NCI-H187 (cell line): ENCODE measurements at places on chromosomes 2 and 18.

DNA sequence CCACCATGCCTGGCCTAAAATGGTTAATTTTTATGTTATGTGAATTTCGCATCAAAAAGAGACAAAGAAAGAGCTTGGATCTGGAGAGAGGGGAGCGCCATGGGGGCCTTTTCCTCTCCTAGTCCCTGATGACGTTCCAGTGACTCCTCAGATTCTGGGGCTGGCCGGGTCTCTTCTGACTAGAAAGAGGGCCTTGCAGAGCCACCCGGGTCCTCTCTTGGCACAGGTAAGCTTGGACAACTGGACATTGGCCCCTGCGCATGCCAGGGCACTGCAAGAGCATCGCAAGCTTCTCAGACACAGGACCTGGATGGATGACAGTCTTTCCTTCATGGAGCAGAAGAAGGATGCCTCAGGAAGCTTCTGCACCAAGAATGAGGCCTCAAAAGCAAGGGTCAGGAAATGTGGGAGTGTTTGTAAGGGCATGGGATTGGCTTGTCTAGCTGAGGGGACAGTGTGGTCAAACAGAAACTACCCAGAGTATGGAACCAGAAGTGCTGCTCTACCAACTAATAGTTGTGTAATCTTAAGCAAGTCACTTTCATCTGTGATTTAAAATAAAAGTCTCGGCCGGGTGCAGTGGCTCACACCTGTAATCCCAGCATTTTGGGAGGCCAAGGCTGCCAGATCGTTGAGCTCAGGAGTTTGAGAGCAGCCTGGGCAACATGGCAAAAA lies 35.2 kb downstream of the FOSL2 start:
- no peak for DNase-seq

- no peak for DNase-seq
Observed at GRCh38 chr2:214477305-214477704, 66.5 kb downstream of the VWC2L start.

DNA sequence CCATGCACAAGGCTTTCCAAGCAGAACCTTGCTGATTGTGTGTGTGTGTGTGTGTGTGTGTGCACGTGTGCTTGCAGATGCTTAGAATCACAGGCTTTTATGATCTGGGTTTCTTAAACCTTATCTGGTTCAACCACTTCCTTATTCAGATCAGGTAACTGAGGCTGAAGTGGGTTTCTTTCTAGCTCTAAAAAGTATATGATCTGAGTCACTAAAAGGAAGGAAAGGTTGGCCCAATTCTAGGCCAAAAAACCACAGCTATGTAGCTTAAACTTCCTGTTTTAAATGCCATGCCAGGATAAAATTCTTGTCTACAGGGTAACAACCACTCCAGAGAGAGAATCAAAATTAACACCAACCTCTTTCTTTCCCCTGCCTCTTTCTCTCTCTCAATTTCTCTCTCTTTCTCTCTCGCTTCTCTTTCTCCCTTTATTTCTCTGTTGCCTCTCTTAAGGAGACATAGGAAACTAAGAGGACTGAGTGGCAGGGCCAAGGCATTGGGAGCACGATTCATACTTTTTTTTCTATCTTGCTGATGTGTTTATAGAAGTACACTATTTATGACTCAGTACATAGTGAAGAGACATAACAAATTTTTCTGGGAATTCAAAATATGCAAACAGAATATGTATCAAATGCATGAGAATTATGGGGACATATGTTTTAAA lies 140.3 kb downstream of the TRIB2 start:
- DNase-seq, result no peak

DNA sequence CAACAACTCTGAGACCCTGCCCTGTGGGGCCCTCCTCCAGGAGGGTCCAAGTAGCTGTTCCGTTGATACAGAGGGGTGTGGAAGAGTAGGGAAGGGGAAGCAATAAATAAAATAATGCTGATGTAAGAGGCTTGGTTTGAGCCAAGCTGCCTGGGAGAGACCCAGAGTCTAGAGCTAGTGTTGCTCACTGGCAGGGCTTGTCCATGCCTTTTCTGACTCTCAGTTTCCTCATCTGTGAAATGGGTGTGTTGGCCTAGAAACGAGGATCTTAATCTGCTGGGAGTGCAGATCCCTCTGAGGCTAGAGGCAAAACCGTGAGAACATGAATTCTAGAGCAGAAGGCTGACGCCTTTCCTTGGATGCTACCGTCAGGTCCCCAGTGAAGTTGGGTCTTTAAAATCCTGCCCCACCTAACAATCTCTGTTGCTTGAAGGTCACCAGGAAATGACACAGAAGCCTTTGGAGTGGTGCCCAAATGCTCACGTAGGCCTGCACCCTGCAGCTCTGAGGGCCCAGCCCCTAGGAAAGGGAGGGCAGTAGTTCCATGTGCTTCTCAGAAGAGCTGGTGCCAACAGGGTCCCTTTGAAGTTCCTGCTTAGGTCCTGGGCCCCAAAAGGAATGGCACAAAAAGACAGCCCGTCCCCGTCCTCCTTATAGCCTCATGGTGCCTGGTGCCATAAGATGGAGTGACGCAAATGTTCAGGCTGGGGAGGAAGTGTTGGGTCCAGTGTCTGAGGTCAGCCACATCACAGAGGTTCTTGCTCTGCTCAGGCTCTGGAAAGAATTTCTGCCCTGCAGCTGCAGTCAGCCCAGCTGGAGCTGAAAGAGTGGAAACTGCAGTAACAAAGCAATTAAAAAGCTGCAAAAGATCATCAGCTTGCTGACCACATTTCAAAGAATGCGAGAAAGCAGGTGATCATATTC lies 73.2 kb upstream of the SMAD2 start:
- no peak for DNase-seq

GRCh38 chr2:195447323-195447975 lies 209.6 kb upstream of the SLC39A10 start:
- DNase-seq, result no peak

DNA sequence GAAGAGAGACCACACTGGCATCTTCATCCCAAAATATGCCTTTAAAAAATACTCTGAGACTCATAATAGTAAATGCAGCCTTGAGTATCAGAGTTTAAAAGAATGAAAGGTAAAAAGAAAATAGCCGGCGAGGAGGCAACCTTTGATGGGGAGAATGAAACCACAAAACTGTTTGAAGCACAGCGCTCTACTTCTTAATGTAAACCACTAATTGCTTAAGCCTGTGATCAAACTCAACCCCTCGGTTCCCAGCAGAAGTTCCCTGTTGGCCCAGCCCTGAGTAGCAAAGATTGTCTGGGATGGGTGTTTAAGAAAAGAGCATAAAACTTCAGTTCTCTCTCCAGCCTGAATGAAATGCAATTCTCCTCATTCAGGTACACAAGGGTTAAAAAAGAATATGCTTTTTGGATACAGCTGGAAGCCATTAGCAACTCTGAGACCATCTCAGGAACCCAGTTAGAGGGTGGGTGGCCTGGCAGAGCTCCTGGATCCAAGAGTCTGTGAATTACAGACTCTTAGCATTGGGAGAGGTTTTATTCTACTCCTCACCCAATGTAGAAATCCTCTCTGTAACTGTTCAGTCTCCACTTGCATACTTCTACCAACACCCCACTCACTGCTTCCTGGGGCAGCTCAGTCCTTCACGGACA lies 44.8 kb downstream of the VIT start:
- no peak for DNase-seq

GRCh38 chr2:204538182-204539018 lies 6.9 kb upstream of the PARD3B start:
- no peak for DNase-seq

DNA sequence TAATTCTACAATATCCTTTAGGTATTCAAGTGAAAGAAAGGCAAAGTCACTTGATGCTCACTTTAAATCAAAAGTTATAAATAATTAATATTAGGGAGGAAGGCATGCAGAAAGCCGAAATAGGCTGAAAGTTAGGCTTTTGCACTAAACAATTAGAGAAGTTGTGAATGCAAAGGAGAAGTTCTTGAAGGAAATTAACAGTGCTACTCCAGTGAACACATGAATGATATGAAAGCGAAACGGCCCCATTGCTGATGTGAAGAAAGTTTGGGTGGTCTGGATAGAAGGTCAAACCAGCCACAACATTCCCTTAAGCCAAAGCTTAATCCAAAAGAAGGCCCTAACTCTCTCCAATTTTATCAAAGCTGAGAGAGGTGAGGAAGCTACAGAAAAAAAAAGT lies 103.1 kb upstream of the CXCR4 start:
- DNase-seq, result no peak
